ENCODE measurements at places on chromosomes 7 and 10.

DNA sequence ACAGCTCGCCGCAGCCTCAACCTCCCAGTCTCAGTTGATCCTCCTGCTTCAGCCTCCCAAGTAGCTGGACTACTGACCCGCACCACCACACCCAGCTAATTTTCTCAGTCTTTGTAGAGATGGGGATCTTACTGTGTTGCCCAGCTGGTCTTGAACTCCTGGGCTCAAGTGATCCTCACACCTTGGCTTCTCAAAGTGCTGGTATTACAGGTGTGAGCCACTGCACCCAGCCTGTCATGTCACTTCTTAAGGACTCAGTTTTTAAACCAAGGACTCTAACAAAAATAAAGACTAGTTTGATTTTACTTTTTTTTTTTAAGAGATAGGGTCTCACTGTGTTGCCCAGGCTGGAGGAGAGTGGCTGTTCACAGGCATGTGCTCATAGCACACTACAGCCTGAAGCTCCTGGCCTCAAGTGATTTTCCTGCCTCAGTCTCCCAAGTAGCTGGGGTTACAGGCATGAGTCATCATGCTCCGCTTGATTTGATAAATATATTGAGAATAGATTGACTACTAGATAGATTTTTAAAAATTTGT, 16.5 kb upstream of the PPP3CB start:
- DNase-seq, result no peak

DNA sequence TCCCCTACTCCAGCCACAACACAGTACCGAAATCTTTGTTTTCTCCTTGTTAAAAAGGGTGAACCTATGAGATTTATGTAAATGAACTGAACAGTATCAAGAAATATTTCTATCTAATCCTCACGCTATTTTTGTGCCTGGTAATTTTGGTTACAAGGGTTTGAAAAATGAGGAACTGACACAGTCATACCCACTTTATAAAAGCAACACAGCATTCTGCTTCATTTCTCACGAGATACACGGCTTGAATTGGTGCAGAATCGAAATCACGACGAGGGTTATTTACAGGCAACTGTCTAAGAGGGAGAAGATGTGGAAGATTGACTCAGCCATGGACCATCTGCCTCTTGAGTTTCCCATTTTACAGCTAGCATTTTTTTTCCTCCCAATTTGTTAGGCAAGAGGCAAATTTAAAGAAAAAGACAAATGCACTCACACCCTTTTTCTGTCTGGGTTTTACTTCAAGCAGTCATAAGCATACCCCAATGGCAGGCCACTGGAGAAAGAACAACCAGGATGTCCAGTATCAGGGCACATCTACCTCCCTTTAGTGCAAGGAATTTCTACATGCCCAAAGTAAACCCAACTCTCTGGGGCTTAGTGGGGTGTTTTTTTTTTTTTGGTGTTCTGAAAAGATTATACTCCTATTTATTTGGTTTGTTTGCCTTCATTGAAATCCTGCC, 108.1 kb downstream of the ITGB8 start:
- no peak for DNase-seq

- no peak for DNase-seq
Measured at GRCh38 chr10:126729314-126729870, 58.9 kb upstream of the C10orf90 start.

- no peak for DNase-seq
Measured at GRCh38 chr10:89904755-89905154, 203.4 kb downstream of the KIF20B start.

DNA sequence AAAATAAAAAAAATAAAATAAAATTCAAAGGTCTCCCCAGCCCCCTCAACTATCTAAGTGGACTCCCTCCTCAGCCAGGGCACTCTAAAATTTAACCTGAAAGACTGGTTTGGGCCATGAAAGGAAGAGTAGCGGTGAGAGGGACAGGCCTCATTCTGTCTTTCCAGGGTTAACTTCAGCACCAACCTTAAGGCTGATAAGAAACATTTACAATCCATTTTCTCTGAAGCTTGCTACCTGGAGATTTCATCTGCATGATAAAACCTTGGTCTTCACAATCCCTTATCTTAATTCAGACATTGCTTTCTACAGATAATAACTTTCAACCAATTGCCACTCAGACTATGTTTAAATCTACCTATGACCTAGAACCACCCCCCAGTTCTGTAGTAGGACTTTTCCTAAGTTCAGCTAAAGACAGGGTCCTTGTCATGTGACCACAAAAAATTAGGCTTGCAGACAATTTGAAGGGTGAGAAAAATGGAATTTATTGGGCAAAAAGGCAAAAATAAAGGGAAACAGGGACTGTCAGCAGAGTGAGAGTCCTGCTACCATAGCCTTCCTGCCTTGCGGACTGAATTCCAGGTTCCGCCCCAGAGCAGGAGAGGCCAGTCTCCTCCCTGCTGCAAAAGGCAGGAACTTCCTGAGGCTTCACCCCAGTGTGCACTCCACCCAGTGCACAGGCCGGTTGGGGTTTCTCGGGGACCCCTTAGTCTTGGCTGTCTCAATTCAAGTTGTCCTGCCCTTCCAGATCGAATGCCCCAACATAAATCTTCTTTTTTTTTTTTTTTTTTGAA, 26.0 kb downstream of the AGK start:
- no peak for DNase-seq

- no peak for DNase-seq
Measured at GRCh38 chr10:119399466-119399865, 143.1 kb downstream of the RGS10 start.

DNA sequence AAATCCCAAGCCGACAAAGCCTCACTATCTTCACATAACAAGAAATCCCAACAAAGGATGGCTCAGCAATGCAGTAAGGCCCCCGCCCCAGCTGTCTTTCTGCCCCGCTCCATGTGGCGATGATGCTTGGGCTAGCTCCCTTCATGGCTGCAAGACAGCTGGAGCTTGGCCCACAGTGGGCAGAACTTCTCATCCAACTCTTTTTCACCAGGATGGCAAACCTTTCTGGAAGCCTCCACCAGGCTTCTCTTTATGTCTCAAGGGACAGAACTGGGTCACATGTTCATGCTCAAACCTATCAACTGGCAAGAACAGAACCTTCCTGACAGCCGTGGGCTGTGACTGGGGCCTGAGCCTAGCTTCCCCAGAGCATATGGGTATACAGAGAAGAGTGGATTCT, 260.5 kb upstream of the MKLN1 start:
- DNase-seq, result no peak

- no peak for DNase-seq
Measured at GRCh38 chr7:16794986-16795385, 9.8 kb downstream of the AGR2 start.

- DNase-seq, result no peak
Measured at GRCh38 chr7:157601530-157601929, 264.7 kb downstream of the DNAJB6 start.

DNA sequence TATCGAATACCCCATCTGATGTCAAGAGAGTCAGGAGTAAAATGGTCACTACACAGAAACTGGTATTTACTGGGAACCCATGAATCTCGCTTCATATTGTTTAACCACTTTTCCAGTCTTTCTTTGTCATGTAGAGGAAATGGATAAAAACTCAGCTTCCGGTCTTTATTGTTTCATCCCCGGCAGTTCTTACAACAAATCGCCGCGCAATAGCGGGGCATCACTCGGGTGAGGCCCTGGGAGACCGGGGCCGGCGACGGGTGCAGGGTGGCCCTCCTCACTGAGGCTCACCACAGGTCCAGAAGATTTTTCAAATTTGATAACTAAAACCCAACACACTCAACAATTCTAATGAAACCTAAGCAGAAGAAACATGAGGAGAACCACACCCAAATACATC, 35.6 kb upstream of the PTPRN2 start:
- DNase-seq, result no peak

- no peak for DNase-seq
Measured at GRCh38 chr7:151399906-151400305, 9.9 kb downstream of the WDR86 start.

DNA sequence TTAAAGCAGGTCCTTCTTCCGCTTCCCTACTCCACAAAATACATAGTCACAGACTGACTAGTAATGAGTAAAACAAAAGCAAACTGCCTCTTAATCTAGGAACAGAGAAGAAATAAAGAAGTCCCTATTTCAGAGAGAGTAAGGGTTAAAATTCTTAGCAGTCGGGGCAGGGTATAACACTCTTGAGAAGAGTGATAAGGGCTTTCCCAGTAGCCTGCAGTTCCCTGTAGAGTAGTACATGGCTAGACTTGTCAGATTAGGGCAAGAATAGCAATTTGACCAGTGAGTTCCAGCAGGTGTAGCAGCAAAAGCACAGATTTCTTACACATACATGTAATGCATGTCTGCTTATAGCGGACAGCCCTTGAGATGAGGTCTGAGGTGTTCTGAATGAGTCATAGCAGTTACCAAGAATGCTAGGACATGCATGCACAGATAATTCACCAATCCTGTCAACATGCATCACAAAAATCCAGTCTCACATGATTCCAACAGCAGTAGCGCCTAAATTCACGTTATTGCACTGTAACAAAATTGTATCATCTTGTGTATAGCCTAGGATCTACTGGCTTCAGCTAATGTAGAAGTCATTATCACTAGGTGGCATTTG, 40.7 kb downstream of the BTRC start:
- no peak for DNase-seq

DNA sequence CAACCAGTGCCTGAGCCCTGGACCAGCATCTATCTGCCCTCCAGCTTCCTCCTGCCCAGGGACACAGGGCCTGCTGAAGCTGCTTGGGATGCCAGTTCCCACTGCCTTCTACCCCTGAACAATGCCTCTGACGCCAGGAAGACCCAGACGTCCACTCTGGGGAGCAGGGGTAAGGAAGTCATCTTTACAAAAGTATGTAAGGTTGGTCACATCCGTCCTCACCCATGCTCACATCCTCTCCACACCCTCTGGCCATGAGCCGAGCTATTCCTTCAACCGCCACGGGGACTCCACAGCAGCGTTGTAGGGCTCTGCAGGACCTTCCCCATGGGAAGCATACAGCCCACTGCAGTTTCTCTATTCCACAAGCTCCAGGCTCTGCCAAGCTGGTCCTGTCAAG, 58.5 kb downstream of the CLRN3 start:
- DNase-seq, result no peak

- DNase-seq, result no peak
Measured at GRCh38 chr7:27271384-27271783, 28.8 kb downstream of the EVX1 start.

DNA sequence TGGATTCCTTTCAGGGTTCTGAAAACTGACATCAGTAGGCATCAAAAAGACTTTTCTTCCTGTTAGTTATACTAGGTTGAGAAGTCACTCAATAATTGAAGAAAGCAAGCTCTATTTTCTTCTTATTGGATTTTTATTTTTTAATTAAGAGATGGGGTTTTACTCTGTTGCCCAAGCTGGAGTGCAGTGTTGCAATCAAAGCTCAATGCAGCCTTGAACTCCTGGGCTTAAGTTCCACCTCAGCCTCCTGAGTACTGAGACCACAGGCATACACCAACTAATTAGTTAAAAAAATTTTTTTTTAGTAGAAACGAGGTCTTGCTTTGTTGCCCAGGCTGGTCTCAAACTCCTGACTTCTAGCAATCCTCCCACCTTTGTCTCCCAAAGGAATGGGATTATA, 28.0 kb downstream of the PIP4K2A start:
- no peak for DNase-seq
